SIG-M5 (cell line): ENCODE measurements at places on chromosomes 3 and 15.

GRCh38 chr15:81945014-81945615 lies 100.7 kb downstream of the MEX3B start:
- no peak for DNase-seq

DNA sequence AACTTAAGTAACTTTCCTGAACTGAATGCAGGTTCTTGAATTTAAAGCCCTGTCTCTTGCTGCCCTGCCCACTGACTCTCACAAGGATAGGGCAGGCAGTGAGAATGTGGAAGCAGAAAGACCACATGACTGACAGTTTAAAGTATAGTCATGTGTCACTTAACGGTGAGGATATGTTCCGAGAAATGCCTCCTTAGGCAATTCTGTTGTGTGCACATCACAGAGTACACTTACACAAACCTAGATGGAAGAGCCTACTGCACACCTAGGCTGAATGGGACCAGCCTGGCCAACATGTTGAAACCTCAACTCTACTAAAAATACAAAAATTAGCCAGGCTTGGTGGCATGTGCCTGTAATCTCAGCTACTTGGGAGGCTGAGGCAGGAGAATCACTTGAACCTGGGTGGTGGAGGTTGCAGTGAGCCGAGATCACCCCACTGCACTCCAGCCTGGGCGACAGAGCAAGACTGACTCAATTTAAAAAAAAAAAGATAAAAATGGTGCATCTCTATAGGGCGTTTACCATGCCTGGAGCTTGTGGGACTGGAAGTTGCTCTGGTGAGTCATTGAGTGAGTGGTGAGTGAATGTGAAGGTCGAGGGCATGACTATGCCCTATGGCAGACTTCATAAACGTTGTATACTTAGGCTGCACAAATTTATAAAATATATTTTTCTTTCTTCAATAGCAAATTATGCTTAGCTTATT lies 18.9 kb upstream of the COPG1 start:
- peak; percentile 72 for DNase-seq

DNA sequence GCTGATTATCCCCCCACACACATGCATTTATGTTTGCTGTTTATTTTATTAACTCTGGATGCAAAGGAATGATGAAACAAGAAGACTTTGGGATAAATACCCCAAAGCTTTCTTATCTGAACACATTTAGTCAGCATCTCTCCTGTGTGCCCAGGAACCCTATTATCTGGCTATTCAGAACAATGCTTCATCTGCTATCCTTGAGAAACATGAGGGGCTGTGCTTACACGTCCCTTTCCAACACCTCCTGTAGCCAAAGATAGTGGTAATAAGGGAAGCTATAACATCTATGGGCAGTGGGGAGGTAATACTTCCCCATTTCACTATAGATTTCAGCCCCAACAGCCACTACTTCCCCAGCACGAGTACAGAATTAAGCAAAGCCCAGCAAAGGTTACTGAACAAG lies 94.7 kb downstream of the SSR3 start:
- DNase-seq, result no peak

GRCh38 chr3:80556763-80557162 lies 789.0 kb upstream of the ROBO1 start:
- DNase-seq, result no peak

DNA sequence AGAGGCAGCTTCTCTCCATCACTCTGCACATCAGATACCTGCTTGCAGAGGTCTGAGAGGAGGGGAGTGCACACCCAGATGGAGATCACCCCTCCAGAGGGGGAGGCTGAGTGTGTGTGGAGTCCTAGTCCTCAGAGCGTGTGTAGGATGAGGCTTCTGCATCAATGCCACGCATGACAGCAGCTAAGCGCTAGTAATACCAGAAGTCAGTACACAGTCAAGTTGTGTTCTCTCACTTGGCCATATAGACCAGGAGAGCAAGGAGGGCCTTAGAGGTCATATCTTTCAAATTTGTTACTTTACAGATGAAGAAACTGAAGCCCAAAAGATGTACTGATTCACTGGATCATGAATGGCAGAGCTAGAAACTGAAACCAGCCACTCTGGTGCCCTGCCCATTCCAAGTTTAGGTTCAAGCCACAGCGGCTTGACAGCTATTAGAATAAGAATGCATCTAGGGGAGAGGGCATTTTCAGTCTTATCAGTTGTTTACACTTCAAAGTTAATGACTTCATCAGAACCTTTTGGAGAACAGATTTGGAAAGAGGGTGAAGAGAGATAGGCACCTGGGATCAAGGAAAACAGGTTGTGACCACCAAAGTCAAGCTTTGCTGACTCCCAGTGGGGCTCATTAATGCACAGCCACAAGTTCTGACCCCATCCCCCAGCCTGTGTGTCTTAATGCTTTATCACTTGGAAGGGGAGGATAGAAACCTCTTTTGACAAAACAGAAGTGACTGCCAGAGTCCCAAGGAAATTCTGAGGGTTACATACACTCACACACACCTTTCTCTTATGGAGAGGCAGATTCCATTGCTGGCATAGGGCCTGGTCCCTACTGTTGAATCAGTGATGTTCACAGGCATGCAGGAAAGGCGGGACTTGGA lies 310.3 kb downstream of the CHST2 start:
- no peak for DNase-seq

- peak; percentile 25 for DNase-seq
Observed at GRCh38 chr15:75945953-75946352, 42.3 kb downstream of the FBXO22 start.

DNA sequence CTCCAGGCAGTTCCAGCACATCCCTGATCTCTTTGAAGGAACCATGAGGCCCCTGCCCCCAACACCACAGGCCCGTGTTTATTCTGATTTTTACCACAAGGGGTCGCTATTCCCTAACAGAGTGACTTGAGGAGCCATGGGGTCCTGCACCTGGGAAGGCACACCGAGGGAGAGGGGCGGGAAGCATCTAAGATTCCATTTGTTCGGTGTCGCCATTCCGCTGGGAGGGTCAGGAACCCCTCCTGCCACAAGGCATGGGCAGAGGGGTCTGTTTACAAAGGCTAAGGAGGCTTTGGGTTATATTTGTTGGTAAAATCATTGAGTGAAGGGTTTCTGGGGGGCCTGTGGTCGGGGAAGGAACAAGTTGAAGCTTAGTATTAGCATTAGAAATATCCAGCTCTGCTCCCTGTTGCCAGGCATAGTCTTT lies 77.1 kb downstream of the WDR76 start:
- no peak for DNase-seq

DNA sequence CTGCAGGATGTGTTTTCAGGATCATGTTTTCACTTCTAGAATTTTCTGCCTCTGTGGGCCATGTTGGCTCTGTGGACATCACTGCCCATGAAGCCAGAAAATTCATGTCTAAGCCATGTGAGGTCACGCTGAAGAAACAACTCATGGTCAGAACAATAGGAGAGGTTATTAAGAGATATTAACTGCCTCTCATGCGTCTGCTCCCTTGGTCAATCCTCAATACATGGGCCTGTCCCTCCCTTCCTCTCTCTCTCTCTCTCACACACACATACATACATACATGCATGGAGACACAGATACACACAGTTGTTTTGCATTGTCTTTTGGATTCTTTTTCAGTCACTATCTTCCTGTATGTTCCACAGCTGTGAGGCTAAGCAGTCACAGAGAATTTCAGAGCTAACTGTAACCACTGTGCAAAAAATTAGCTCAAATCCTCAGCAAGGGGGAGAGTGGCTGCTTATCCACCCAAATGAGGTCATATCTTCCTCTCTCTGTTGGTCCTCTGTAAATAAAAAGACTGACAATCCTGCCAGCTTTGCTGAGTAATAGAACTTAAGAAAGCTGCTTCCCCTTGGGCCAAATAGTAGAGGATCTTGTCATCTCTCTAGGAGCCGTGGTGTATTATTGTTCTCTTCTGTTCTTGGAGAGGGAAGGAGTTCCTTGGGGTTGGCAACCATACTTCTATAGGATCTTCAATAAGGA lies 45.6 kb downstream of the LRTM1 start:
- DNase-seq, result no peak

GRCh38 chr3:188241883-188242282 lies 87.9 kb downstream of the LPP start:
- DNase-seq, result no peak

DNA sequence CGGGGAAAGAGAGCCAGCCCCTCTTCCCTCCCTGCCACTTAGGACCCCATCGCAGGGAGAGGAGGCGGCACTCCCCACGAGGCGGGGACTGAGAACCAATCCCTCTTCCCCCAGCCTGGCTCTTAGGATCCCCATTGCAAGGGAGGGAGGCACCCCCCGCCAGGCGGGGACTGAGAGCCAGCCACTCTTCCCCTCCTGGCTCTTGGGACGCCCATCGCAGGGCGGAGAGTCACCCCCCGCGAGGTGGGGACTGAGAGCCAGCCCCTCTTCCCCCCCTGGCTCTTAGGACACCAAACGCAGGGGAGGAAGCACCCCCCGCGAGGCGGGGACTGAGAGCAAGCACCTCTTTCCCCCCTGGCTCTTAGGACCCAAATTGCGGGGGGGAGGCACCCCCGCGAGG lies 34.2 kb upstream of the SSUH2 start:
- no peak for DNase-seq

- peak; percentile 24 for DNase-seq
Observed at GRCh38 chr15:80777137-80777536, 2.0 kb upstream of the CEMIP start.

DNA sequence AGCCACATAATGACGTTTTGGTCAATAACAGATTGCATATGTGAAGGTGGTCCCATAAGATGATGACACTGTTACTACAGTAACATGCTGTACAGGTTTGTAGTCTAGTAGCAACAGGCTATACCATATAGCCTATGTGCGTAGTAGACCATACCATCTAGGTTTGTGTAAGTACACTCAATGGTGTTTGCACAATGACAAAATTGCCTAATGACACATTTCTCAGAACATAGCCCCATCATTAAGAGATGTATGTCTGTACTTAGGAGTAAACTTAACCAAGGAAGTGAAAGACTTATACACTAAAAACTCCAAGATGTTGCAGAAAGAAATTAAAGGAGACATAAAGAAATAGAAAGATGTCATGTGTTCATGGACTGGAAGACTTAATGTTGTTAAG lies 66.2 kb downstream of the RPLP1 start:
- no peak for DNase-seq

DNA sequence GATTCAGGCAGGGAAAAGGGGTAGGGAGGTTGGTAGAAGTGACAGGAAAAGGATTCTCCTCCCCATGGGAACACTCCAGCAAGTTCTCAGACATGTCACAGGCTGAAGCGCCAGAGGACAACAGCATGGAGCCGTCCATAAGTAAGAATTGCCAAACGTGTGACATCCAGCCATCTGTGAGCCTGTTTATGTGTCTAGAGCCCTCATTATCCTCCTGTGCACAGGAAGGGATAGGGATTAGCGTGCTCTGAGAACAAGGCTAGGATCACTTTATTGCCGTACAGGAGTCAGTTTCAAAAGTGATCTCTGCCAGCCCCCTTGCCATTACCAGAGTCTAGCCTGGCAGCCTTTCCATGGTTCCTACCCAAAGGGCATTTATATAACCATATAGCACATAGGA lies 549.5 kb downstream of the NTRK3 start:
- no peak for DNase-seq

GRCh38 chr15:93855181-93855826 lies 376.1 kb upstream of the MCTP2 start:
- no peak for DNase-seq

DNA sequence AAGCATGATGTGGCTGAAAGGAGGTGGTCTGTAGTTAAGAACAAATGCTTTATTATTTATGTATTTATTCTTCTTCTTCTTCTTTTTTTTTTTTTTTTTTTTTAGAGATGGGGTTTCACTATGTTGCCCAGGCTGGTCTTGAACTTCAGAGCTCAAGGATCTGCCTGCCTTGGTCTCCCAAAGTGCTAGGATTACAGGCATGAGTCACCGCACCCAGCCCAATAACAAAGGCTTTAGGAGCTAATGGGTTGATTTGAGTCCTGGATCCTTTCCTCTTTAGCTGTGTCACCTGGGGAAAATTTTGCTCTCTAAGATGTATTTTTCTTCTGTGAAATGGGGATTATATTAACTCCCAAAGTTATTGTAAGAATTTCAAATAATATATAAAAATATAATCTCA lies 168.8 kb downstream of the PEX5L start:
- DNase-seq, result no peak
